ENCODE measurements at places on chromosomes 2 and 18.

DNA sequence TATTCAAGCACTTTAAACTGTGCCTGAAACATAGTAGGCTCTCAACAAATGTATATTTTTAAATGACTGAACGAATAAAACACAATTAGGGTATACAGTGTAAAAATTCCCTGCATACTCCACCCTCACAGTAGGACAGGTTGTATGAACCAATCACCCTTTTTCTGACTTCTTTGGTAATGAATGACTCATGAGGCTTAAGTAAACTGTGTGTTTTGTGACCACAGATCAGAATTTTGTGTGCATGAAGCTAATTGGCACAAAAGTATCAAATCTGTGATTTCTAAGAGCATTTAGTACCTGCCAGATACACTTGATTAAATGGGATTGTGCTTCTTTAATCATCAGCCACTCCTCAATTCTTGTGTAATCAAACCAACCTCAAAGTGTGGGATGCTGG, 109.9 kb upstream of the MAP4K3 start:
- no peak for DNase-seq

DNA sequence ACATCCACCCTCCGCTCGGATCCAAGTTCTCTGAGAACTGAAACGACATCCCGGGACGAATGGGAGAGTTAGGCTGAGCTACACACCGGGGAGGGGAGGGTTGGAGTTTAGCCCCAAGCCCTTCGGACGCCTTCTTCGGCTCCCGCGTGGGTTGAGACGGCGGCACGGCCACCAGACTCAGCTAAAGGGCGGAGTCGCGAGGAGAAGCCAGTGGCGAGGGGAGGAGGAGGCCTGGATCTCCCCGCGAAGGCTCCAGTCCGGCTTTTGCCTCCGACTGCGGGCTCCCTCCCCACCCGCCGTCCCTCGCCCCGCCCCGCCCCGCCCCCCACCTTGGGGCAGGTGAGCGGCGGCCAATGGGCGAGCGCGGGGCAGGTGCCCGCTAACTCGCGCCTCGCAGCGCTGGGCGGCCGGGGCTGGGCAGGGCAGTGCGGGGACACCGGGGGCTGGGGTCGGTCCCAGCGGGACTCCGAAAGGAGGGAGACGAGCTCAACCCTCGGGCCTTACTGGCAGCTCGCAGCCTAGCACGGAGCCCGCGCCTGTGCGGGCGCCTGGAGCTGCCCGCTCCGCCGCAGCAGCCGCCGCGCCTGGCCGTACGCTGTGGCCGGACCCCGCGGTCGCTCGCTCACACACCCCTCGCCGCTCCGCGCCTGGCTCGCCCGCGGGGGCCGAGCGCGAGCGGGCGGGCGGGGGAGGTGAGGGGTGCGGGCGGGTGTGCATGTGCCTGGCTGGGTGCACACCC, at the start of gene EMX1:
EMX1 (plus strand) TSS at position 382 of the 739 bp plus-strand sequence; CDS start at position 716, 334 bp downstream.
- peak; percentile 56 for DNase-seq

DNA sequence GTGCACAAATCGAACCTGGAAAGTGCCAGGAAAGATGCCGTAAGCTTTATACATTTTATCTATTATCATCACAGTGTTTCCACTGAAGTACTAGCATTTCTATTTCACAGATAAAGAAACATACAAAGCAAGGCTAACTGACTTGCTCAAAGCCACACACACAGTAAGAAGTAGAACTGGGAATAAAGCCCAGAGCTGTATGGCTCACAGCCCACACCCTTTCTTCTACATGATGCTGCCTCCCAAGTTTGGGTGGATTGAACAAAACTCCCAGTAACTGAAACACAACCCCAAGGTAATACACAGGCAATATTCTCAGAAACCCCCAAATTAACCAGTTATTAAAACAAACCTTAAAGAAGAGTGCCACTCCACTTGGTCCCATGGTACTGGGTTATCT, 11.2 kb downstream of the SAP130 start:
- no peak for DNase-seq

DNA sequence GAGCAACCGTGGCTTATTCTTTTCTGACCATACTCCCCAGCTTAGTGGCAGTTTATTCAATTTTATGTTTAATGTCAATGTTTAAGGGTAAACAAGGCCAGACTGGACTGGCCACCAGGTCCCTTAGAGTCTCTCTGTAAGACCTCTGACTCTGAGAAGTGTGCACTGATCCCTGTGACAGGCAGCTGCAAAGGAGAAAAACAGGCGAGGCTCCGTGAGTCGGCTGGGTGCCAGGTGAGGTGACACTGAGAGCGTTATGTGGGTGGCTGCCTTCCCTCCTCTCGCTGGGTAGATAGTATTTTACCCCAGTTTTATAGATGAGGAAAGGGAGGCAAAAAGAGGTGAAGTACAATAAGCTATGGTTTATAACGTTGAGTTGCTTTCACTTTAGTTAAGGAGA, 139.4 kb upstream of the HDAC4 start:
- DNase-seq: no peak

DNA sequence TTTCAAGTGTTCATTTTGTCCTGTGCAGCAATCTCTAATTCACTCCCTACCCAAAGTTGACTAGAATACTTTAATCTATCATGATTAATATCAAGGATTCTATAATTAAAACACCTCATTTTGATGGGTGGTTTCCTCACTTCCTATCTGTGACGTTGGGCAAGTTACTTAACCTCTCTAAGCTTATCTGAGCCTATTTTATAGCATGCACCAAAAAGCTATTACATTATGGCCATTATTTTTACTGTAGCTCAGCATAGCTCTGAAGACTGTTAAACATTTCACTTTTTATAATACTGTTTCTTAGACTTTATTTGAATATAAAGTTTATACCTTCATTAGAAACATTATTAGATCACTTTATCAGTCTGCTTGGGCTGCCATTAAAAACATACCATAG, 579.6 kb upstream of the NXPH2 start:
- no peak for DNase-seq

DNA sequence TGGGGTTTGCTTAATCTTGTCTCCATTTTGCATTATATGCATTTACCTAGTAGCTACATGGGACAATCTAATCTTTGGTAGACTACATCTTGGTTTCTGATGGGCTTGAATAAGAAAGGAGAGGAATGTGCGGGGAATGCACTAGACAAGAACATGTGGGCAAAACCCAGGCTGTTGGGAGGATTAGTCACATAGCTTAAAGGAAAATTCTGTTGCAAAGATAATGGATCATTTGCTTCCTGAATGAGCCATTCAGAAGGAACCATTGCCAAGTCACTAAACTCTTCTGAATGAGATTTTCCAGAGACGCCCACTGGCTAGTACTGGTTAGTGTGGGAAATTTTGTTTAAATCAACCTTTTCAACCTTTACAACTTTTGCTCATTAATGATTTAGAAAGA, 84.8 kb downstream of the OSBPL6 start:
- no peak for DNase-seq

- DNase-seq: no peak
Measured at GRCh38 chr2:229947544-229947943, 25.2 kb downstream of the FBXO36 start.

GRCh38 chr2:150357770-150358467, 129.5 kb downstream of the RND3 start:
- no peak for DNase-seq

DNA sequence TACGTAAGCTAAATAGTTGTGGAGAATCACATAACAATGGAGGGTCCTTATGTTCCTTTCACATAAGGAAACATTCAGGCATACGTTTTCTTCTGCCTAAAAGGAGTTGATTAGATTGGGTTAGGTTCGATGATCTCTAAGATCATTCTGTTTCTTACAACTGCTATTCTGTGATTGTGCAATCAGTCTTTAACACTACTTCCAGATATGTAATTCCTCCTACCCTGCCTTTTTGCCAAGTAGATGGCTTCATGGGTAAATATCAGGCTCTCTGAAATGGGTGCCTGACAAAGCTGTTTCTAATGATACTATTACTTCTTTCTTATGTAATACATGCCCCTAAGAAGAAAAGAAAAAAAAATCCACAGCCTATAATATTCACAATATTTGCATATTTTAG, 321.5 kb downstream of the XIRP2 start:
- no peak for DNase-seq

DNA sequence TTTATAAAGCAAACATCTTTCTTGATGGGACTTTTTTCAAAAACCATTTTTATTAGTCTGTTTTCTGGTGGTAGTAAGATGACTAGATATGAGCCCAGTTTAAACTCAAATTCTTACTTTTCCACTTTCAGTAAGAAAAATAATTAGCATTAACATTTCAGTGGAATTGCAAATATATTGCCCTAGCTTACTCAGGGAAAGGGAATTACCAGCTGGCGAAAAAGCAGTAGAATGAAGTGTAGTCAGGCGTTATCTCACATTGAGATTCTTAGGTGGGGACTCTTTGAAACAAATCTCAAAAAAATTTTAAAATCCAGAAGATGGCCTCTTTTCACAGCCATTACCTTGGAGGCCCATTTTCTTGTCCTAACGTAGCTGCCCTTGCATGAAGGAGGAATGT, 65.8 kb downstream of the CRIM1 start:
- DNase-seq: no peak

DNA sequence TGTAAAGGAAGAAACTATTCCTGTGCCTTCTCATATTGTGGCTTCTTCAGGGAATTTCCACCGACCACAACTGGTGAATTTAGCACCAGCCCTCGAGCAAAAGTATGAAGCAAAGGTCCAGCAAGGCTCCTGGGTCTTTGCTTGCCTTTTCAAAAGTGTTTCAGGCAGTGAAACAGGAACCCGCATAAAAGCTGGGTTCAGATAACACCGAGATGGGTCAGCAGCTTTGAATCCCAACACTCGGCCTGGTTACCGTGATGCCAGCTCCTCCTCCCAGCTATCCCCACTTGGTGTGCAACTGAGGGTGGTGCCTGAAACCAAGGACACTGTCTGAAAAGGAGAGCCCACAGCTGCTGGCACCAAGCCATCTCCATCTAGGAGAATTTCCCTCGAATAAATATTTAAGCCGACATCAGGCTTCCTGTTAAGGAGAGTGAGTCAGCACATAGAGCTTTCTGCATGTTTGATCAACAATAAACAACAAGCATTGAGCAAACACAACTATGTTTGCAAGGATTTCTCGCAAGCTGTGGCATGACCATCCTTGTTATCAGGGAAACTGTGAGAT, 69.5 kb downstream of the ANTXR1 start:
- DNase-seq: no peak

- DNase-seq: no peak
Measured at GRCh38 chr2:151111599-151112278, 149.9 kb downstream of the RBM43 start.
